Kasumi-1 (cell line): ENCODE measurements at places on chromosomes 16 and 17.
A peak's percentile ranks its signal among the peaks of the same experiment; 100 is the strongest.

- DNase-seq = peak; percentile 15
These were observed 17.6 kb downstream of the MAPK8IP3 start for GRCh38 chr16:1723450-1724147.

DNA sequence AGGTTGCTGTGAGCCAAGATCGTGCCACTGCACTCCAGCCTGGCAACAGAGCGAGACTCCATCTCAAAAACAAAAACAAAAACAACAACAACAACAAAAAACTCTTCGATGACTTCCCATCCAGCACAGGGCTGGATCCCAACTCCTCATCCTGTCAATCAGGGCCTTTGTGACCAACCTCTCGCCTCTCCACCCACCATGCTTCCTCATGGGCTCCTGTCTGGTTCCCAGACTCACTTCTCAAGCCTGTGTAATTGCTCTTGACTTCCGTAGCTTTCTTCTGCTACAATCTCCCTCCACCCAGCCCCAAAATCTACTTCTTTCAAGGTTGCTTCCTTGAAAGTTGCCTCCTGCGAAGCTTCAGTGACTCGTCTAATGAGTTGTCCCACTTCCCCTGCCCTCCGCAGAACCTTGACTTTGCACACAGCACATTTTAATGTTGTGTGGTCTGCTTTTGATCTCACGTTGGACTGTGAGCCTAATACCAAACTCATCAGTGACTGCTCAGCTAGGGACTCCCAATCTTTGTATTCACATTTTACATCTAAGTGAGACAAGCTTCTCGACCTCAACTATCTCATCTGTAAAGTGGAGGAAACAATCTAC is 936 bp upstream of the RASL10B start:
- no peak for DNase-seq

DNA sequence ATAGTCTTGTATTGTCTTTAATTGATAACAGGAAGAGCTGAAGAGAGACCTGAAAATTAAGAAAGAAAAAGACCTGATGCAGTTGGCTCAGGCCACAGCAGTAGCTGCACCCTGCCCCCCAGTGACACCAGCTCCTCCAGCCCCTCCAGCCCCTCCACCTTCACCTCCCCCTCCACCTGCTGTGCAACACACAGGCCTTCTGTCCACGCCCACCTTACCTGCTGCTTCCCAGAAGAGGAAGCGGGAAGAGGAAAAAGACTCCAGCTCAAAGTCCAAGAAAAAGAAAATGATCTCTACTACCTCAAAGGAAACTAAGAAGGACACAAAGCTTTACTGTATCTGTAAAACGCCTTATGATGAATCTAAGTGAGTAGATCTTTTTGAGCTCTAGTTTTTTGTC is 36.8 kb downstream of the C17orf58 start:
- no peak for DNase-seq

- no peak for DNase-seq
These were observed 29.1 kb downstream of the CRHR1 start for GRCh38 chr17:45813048-45813725.

GRCh38 chr17:8224891-8225812 is 14.8 kb upstream of the AURKB start:
- no peak for DNase-seq

GRCh38 chr17:18132711-18133110 is 24.2 kb downstream of the MYO15A start:
- DNase-seq = no peak

GRCh38 chr17:50679008-50679544 is 28.6 kb downstream of the ANKRD40 start:
- no peak for DNase-seq

GRCh38 chr17:70292366-70292765 is 123.0 kb downstream of the KCNJ2 start:
- DNase-seq = no peak

DNA sequence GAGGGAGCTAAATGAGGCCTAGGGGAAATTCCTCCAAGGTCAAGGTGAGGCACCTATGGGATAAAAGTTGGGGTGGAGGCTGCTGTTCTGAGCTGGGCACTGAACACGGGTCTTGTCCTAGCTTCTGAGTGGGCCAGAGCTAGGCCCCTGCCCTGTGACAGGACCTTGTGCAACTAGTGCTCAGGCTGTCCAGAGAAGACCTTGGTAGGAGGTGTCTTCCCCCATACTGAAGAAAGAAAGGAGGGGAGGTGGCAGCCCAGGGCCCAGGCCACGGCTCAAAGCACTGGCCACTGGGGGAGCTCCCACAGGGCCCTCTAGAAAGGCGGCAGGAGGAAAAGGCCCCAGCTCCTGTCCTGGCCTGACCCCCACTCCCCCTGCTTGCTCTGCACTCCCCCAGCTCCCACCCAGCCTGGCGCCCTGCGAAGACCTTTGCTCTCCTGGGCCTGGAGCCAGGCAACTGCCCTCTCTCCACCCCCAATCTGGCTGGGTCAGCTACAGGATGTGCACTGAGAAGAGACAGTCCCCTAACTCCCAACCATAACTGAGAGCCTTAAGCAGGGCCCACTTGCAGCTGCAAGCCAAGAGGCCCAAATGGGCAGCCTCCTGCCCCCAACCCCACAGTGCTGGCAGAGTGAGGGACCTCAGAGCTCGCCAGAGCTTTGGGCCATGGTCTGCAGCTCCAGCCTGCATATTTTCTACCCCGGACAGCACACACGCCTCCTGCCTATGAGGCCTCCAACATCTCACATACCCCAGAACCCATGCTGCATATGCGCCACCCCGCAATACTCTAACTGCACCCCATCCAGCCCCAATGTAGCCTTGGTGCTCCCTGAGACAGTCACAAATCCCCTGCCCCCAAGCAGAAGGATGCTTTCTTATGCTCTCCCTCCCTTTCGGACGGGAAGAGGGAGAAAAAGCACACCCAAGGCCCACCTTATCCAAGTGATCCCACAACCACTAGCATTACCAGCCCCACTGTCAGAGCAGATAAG is 15.3 kb downstream of the HSD11B2 start:
- no peak for DNase-seq

DNA sequence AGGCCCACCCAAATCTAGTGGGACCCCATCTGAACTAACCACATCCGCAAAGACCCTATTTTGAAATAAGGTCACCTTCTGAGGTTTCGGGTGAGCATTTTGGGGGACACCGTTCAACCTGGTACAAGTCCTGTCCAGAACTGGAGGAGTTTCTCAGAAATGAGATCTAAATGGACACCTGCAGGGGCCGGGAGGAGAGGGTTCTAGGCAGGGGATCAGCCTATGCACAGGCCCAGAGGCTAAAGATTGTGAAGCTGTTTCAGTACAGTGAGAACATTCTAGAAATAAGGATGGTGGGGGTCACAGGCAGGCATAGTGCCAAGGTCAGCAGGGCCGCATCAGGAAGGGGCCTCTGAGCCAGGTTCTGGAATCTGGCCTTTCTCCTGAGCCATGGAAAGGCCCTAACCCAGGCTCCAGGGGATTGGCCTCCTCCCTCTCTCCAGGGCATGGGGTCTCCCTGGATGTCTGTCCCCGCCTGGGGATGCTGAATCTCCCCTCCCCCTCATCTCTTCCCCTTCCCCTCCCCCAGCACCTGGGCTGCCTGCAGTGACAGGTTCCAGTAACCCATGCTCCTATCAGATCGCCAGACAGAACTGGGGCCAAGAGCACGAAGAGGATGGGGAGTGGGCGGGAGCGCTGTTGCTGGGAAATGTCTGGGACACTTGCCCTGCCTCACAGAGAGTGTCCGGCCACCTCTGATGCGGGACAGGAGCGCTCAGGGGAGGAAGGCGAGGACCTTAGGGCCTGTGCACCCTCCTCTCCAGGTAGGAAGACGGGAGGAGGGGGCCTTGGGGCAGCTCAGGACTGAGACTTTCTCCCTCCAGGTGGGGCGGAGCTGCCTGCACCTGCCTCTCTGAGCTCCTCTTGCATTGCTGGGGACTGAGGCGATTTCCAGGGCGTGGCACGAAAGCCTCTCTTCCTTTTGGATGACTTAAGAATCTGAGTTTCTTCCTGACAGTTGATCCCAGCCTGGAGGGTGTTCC is 321.4 kb upstream of the TNRC6C start:
- no peak for DNase-seq

- no peak for DNase-seq
These were observed 6.1 kb downstream of the TMEM235 start for GRCh38 chr17:78237401-78238012.

DNA sequence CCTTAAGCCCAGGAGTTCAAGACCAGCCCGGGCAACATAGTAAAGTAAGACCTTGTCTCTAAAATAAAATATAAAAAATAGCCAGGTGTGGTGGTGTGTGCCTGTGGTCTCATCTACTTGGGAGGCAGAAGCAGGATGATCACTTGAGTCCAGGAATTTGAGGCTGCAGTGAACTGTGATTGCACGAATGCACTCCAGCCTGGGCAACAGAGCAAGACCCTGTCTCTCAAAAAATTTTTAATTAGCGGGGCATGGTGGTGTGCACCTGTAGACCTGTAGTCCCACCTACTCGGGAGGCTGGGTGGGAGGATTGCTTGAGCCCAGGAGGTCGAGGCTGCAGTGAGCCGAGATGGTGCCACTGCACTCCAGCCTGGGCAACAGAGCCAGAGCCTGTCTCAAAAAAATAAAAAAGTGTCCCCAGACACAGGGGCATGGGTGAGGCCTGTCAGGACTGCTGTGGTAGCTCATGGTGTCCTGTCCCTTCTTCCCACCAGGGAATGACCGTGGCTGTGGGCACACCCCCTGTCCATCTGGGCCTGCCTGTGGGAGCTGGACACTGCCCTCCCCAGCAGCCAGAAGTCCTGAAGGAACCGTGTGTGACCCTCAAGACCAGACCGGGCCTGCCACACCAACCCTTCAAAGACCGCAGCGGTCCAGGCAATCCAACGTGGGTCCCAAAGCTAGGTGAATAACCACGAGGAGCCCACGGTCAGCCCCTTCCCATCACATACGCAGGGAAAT is 30.8 kb upstream of the GAA start:
- no peak for DNase-seq

DNA sequence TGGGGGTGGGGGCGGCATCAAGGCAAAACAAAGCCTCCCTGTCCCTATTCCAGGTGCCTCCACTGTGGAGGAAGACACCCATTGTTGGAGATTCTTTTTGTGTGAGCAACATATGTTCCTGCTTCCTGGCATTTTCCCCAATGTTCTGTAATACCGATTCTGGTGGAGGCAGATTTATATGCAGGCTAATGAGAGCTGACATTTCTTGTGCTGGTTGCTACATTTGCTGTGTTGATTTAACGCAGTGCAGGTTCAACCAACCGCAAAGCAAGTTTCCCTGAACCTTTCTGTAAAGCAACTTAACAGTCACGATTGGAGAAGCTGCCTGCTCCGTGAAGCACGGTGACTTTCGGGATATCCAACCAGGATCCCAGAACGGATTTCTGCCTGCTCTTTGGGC is 260.5 kb downstream of the CBLN1 start:
- no peak for DNase-seq

GRCh38 chr17:78789663-78790181 is 7.6 kb upstream of the CYTH1 start:
- DNase-seq = no peak

GRCh38 chr17:77948690-77949114 is 9.8 kb upstream of the TNRC6C start:
- DNase-seq = no peak

- no peak for DNase-seq
These were observed 9.1 kb downstream of the TUBG1 start for GRCh38 chr17:42618442-42619150.

DNA sequence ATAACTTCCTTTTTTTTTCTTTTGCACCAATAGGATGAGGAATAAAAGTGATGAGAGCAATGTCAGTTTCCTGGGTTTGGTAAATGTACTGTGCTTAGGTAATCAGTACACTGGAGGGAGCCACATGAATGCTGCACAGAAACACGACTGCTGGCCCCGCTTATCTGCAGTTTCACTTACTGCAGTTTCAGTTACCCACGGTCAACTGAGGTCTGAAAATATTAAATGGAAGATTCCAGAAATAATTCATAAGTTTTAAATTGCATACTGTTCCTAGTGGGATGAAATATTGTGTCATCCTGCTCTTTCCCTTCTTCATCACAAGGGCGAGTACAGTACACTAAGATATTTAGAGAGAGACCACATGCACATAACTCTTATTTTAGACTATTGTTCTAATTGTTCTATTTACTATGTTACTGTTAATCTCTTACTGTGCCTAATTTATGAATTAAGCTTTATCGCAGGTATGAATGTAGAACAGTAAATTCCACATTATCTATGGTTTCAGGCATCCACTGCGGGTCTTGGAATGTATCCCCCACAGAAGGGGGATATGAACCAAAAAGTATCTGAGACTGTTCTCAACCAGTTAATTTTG is 6.4 kb upstream of the LGALS3BP start:
- peak; percentile 97 for DNase-seq

DNA sequence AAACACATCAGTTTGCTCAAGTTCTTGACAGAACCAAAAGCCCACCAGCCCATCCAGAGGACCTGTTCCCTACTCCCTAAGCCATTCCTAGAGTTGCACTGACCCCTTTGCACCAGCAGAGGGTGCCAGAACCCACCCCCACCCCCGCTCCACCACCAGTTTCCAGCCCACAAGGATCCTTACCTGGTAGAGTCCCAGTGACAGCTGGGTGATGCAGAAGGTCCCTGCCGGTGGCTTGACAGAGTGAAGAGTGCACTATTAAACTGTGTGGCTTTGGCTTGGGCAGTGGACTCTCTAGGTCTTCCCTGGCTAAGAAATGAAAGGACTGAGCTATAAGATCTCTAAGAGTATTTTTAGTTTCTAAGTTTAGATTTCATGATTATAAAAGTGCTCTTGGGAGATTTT is 73.3 kb upstream of the MTMR4 start:
- peak; percentile 32 for DNase-seq

DNA sequence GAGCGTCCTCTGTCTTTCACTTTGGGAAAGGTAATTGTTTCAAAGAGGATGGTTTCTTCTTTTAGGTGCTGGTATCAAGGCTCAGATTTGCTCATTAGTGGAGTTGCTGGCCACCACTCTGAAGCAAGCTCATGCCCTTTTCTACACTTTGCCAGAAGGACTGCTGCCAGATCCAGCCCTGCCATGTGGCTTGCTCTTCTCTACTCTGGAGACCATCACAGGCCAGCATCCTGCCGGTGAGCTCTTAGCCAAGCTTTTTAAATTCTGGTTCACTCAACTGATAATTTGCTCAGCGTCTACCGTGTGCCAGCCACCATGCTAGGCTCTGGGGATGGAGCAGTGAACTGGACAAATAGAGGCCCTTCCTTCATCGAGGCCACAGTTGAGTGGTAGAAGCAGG is 4.3 kb downstream of the COG1 start:
- no peak for DNase-seq

DNA sequence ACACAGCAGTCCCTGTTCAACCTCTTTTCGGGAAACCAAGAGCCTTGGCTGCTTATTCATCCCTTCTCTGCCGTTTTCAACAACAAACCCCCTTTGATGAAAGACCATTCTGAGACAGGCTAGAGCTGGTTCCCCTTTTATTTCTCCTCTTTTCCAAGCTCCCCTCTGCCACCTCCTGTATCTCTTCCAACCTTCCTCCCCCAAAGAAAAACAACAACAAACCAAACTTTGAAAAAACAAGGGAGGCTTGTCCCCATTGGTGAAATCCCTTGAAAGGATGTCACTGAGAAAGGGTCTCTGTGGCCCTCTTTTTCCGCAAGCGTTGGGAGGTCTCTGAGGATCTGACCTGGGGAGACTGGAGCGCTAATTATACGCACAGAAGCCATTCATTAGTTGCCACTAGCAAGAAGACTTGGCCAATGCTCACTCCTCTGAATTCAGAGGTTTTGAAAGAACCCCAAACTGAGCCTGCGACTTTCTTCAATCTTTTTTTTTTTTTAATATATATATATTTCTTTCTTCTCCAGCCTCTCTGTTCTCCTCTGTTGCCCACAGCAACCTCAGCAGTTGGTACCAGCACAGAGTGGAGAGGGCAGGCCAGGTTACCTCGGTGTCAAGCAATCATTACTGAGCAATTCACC is 101.4 kb downstream of the PITPNC1 start:
- DNase-seq = no peak
